SW 1271 (cell line): ENCODE measurements at places on chromosomes 3 and 15.

DNA sequence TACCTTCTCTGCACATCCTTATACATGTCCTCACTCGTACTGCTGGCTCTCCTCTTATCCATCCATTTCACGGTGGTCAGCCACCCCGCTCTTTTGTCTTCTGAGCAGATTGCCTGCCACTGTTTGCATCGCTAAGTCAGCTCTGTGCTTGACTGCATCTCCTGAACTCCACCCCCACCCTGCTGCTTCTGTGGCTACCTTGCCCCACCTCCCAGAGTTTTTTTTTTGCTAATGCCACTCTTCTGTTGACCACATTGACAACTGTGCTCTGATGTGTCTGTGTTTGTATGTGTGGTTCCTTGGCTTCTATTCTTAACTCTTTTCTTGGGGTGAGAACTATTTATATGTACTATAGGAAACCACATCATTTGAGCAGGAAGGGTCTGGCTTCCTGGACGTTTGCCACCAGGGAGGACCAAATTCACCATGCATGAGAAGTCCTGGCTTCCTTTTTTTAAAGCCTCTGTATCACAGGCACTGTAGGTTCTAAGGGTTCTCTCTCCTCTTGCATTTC is 12.8 kb upstream of the MTMR10 start:
- DNase-seq: no peak

- no peak for DNase-seq
Observed at GRCh38 chr3:59243476-59243875, 193.7 kb upstream of the CFAP20DC start.

DNA sequence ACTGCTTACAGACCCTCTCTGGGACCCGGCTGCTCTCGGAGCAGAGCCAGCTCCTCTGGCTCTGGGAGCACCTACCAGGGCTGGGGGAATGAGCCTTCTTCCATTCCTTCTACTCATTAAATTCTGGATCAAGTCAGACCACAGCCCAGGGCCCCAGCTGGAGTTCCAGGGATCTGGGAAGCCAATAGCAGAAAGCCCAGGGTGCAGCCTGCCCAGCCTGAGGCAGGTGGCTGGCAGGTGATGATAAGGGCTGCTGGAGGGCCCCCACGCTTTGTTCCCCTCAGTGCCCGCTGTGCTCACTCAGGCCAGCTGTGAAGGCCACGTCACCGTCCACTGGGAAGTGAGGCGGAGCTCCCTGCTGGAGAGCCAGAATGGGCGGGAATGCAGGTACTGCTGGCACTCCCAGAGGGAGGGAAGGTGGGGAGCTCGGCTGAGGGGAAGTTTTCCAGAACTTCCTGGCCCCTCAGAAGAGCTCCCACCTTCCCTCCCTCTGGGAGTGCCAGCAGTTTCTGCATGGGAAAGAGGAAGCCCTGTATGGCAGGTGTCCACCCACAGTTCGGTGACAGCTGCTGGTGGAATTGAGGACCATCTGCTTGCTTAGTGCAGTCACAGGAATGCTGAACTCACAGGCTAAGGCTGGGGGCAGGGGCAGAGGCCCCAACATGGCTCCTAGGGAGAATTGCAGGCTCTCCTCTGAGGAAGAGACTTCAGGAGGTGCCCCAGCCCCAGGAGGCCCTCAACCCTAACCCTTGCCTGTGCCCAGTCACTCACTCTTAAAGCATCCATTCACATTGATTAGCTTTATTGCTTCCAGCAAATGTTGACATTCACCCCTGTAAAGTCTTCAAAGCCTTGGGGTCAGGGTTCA is 12.6 kb upstream of the RTP3 start:
- DNase-seq: no peak

- DNase-seq: no peak
Observed at GRCh38 chr3:145557405-145557804, 603.6 kb downstream of the PLOD2 start.

DNA sequence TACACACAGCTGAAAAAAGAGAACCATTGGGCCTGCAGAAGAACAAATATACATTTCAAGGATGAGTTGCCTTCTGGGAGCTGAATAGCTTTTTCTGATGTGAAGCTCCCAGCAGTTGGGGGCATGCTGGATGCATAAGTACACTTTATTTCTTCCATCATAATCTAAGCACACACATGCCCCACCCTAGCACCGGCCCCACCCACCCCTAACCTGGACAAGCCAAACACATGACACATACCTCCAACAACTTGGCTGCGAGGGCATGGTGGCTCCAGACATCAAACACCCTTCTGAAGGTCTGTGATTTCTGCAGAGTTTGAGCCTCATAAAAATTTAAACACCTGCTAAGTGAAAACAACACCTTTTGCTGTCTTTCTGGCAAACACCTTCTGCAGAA is 307.2 kb upstream of the TRIM42 start:
- DNase-seq: no peak

GRCh38 chr15:34128898-34129297 is 27.0 kb downstream of the PGBD4 start:
- DNase-seq: no peak

DNA sequence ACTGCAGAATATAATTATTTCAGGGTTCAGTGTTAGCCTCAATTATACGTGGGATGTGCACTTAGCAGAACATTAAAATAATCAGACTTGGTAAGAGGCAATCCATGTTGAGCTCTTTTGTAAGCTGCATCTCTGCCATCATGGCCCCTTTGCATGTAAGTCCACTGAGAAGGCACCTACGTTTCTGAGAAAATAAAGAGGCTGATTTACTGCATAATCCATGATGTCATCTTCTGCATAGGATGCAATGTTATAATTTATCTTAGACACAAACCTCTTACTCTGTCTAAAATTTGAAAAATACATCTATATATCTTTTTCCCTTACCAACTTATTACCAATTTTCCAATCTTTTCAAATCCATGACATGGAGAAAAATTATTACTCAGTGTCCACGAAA is 1294.7 kb downstream of the ZPLD1 start:
- DNase-seq: no peak

DNA sequence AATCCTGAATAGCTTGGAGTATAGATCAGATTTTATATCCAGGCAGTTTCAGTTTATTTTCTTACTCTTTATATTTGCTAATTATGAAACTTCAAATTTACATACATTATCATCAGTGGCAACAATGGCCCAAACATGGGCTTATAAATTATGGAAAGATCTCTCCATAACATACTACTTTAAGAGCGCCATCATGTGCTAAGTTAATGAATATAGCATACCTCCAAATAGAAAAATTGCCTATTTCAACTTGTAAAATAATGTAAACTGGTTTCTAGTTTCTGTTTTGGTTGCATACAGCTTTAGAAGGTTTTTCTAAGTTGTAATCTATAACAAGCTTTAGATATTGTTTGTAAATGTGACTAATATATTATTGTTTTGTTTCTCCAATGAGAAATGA is 531.3 kb upstream of the UBE2E2 start:
- DNase-seq: no peak

GRCh38 chr3:49260806-49261324 is 16.2 kb downstream of the C3orf62 start:
- DNase-seq: no peak

GRCh38 chr3:49942651-49943050 is 2.7 kb downstream of the RBM6 start:
- DNase-seq: no peak

GRCh38 chr3:10305331-10305902 is 12.7 kb upstream of the GHRL start:
- no peak for DNase-seq

- DNase-seq: no peak
Observed at GRCh38 chr3:78668302-78668701, 1099.5 kb downstream of the ROBO1 start.

DNA sequence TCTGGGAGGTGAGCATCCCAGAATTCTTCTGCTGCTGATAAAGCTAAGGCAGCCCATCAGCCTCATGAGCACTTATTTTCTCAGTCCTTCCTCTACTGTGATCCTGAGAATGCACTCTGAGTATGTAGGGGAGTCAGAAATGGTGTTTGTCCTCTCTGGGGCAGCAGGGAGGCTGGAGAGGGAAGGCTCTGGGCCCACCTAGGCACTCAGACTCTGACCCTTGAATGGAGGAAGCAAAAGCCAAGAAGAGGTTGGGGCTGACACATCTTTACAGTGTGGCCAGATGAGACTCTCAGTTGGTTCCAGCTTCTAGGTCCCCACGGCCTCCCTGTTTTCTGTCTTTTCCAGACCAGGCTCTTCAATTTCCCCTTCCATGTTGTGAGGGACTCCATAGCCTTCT is 36.1 kb upstream of the BLM start:
- no peak for DNase-seq

DNA sequence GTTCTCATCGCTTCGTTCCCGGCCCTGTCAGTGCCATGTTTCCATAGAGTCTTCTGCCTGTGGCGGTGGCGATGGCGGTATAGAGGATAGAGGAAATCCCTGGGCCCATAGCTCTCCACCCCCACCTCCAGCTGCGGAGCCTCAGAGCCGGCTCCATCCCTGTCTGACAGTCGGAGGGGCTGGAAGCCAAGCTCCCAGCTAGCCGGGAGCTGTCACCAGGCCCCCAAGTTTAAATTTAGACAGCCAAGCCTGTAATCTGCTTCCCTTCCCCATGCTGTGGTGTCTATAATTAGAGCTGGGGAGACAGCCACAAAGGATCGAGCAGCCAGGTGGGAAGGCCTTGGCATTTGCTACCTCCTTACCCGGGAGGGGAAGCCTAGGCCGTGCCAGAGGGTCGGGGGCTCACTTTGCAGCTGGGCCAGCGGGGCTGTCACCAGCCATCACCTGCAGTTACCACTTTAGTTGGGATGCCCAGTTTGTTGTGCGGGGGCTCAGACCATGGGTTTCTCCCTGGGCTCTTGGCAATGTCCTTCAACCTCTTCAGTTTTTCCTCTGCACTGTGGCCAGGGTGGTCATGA is 56.3 kb upstream of the SEC13 start:
- no peak for DNase-seq

- DNase-seq: no peak
Observed at GRCh38 chr3:30011237-30011803, 595.1 kb upstream of the TGFBR2 start.

DNA sequence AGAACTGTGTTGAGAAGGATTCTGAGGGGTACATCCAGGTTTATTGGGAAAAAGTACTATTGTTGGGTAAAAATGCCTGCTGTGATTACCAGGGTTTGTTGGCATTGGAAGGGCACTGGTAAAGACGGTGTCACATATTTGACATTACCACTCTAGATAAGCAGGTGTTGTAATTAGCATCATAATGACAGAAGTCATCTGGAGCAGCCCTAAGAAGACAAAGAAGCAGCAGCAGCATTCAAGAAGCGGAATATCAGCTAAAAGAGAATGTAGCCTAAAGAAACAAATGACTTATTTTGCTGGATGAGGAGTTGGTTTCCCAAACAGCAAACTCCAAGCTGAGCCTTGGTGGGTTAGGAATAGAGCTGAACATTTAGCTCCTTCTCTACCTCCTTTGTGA is 30.5 kb upstream of the ZFAND6 start:
- no peak for DNase-seq

GRCh38 chr3:48797626-48798025 is 50.0 kb downstream of the PRKAR2A start:
- no peak for DNase-seq
